DMS 273 treated with DMSO at 0.1 percent for 48 hours (cell line): ENCODE measurements at places on chromosomes 11 and 22.

DNA sequence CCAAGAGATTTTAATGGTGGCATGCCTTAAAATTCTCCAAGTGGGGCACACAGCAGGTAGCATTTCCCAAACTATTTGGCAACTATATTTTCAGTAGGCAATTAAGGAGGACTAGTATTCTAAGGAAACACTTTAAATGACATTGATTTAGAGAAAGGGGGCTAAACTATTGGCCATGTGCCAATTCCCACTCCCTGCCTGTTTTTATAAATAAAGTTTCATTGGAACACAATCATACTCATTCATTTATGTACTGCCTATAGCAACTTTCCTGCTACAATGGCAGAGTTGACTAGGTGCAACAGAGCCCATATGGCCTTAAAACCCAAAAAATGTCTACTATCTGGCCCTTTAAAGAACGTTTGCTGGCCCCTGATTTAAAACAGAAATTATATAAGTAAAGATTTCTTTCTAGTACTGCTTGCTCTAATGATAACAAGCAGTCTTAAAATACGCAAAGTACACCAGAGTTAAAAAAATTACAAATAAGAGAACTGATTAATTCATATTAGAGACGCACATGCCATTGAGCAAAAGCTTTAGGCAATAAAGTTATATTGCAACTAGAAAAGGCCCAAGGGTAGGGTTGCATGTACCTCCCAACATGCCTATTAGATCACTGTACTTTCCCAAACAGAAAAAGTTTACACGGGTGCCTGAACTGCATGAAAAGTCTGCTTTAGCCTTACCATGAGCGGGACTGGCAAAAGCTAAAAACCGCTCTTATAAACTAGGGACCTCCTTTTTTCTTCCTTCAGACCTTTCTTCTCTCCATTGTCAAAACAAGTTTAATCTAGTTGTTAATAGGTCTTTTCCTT lies 14.2 kb downstream of the E2F8 start:
- DNase-seq, result no peak

- DNase-seq, result no peak
Measured at GRCh38 chr11:59114344-59114743, 7.3 kb downstream of the FAM111B start.

GRCh38 chr11:36116161-36116560 lies 172.3 kb downstream of the LDLRAD3 start:
- no peak for DNase-seq

DNA sequence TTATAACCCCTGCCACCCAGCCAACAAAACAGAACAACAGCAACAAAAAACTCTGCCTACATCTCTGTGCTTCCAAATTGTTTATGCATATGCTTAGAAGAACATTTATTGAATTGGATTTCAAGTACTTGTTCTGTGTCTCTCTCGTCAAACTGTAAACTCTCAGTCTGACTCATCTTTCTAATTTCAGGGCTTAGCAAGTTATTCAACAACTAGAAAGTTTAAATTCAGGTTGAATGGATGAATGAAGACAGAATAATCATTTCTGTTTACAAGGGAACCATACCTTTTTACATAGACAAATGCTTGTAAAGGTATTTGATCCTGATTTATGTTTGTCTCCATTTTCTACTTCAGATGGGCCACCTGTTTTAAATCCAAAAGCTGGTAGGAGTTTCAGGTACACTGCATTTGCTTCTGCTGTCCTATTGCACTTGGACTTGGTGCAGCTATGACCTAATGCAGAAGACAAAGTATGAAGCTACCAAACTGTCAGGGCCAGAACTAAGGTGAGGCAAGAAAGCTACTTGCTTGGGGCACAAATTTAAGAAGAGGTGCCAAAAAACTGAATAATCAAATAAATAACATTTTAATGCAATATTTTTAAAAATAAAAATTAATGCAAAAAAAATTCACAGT lies 1.6 kb upstream of the FBXO3 start:
- DNase-seq, result no peak

- DNase-seq, result no peak
Measured at GRCh38 chr11:77042111-77042726, 8.0 kb downstream of the B3GNT6 start.

DNA sequence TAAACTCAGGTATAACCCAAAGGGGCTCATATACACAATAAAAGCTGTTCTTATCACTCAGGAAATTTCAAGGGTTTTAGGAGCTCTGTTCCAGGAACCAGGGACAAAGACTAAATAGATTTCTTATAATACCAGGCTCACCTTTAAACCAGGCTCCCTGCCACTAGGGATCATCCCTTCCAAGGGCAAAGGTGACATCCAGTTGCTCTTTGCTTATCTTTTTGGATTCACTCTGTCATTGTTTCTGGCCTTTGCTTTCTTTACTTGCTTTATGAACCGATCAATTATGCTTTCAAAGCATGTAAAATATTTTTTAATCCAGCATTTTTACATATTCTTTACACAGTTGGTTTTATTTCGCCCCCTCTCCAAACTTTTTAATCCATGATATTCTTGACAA lies 321.7 kb upstream of the SYN3 start:
- DNase-seq, result no peak
